Natural killer cell treated with Interleukin-12 subunit alpha and Interleukin-12 subunit beta and Interleukin-15 and Interleukin-18, amount 100 ng/mL, for 72 hours (primary cell): ENCODE measurements at places on chromosomes 2 and 18.

DNA sequence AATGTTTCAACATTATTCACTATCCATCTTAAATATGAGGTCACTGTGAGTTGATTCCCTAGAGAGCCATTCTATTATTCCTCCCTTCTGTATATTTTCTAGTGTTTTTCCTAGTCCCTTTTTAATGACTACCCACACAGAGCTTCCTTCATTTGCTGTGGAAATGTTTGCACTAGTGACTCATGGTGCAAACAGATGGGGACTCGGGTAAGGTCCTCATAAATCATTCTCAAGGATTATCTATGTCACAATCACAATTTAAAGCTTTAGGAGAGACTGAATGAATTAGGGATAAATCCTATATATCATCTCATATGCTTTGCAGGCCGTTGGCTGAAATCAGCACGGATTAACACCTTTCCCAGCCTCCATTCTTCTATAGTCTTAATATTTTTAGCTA is 159.6 kb downstream of the DCC start:
- DNase-seq, result no peak

GRCh38 chr2:150778828-150779227 is 291.4 kb upstream of the RND3 start:
- DNase-seq, result no peak

- DNase-seq, result no peak
Observed at GRCh38 chr2:143144813-143145455, 15.7 kb downstream of the ARHGAP15 start.

DNA sequence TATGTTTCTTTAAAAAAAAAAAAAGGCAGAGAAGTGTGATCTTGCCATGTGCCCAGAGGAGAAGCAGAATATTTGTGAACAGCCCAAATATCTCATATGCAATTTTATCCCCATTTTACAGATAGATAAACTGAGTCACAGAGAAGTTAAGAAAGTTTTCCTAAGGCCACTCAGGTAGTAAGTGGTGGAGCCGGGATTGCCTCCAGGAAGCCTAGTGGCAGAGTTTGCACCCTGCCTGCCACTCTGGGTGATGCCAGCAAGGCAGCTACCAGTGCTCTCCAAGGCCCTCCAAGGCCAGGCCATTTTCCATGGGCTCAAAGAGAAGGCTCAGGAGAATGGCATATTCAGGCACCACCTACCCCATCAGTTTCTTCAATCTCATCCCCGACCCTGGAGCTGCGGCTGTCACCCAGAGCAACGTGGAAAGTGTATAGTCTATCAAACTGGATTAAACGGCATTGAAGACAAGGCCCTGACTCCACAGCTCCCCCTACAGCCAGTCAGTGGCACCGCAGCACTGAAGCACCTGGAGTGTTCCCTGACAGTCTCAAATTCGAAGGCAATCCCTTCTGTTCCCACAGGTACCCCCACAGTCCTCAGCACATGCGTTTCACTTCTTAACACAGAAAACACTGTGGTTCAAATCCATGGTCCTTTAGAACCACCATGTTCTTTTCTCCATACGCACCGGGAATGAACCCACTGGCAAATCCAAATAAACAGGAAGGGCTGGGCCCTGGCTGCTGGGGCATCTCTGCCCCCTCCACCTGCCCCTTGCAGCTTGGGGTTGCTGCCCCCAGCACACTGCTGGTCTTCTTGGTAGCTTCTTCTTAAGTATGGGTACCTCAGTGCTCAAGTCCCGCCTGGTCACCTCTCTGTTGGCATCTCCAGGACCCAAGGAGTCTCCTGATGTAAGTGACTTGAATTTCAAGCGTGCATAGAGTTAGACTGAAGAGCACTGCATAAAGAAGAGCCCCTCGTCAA is 175.3 kb downstream of the INHBB start:
- DNase-seq, result no peak

GRCh38 chr18:44245019-44245418 is 435.7 kb upstream of the SETBP1 start:
- DNase-seq, result no peak
